LHCN-M2 (cell line): ENCODE measurements at places on chromosomes 11 and 22. TPM values are rescaled to one million over a fixed set of nuclear protein-coding genes. Genes with fewer than 3 reads are reported as not detected.

GRCh38 chr11:1437500-1437899, 47.8 kb downstream of the BRSK2 start:
- DNase-seq, result no peak

DNA sequence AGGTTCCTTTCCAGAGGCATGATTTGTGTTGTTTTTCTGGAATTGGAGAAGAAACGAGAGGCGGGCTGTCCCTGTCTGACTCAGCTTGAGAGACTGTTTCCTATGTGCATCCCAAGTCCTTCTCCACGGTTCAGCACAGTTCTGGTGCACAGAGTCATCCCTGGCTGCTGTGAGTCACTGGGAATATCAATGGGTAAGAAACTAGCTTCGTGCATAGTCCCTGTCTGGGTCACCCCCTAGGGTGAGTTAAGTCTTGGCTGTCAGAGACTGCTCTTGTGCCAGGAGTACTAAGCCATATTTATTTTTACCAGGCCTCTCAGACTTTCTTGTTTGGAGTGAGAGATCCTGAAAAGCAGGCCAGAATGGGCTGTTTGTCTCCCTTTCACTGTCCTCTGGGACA, 2.4 kb upstream of the LRP4 start:
- DNase-seq, result peak; percentile 97

GRCh38 chr11:64292460-64293254, 1.6 kb downstream of the KCNK4 start:
- no peak for DNase-seq

Gene POLD3
- 21.9 and 24.5 TPM in 2 replicates for total RNA-seq

Gene ZNF74
- 9.8 and 9.9 TPM in 2 replicates for total RNA-seq
